Activated CD4-positive, alpha-beta memory T cell treated with anti-CD3 and anti-CD28 coated beads, Interleukin-2, amount 10 ng/mL, durations not matched to agents 7 days and 5 days (primary cell): ENCODE measurements at places on chromosomes 5 and 9. TPM values are rescaled to one million over a fixed set of nuclear protein-coding genes. Genes with fewer than 3 reads are reported as not detected.
A peak's percentile ranks its signal among the peaks of the same experiment; 100 is the strongest.

DNA sequence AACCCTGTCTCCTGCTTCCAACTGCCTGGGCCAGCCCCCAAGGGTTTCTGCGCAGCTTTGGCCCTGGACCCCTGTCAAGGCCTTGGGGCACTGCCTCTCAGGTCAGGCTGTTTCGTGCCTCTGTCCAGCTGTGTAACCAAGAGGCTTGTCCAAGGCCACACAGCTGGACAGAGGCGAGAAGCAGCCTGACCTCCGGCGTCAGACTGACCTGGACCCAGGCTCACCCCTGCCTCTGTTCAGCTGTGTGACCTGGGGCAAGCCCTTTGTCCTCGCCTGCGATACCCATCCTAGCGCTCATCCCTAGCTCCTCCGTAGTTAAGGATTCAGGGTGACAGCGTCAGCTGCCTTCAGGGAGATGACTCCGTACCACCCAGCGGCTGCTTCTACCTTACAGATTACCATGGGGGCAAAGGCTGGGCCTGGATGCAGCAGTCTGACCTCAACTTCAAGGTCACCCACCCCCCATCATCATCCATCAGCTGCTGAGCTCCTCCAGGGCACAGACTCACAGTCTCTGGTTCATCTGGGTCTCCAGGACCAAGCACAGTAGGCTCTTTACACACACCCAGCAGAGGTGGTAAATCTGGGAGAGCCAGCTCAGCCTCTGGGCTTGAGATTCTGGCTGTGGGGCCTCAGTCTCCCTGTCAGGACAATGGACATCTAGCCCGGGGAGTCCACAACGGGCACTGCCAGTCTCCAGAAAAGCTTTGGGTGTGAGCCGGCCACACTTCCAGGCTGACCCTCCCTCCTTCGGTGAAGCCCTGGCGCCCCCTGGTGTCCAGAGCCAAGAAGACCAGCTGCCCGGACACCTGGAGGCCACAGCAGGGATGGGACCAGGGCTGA, 7.9 kb downstream of the AK1 start:
- H3K4me1 ChIP-seq = peaks cover 17% of the 10 kb centered on the region
- H3K4me3 ChIP-seq = no peak overlapping the region
- H3K36me3 ChIP-seq = peaks cover 19% of the 10 kb centered on the region
- no peak overlapping the region for H3K27ac ChIP-seq
- H3K27me3 ChIP-seq = no peaks in the 10 kb centered on the region

GRCh38 chr9:1977026-1977425, 38.1 kb upstream of the SMARCA2 start:
- H3K4me3 ChIP-seq = no peak overlapping the region
- H3K27ac ChIP-seq = no peak overlapping the region
- no peaks in the 10 kb centered on the region for H3K36me3 ChIP-seq

DNA sequence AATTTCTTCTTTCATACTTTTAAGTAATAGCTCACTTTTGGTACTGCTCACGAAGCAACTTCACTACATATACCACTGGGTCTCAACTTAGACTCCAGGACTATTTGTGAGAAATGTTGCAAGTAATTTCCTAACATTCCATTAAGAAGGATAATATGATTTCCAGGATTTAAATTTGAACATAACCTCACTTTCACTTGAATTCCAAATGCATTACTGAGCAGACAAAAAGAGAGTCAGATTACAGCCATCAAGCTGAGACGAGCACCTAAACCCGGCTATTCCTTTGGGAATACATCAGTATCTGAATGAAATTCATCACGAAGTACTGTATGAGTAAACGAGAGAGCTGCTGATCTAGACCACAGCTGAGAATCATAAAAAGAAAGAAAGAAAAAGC, 47.3 kb downstream of the LIFR start:
- peaks cover 24% of the 10 kb centered on the region for H3K27me3 ChIP-seq
- no peak overlapping the region for H3K4me3 ChIP-seq
- no peaks in the 10 kb centered on the region for H3K4me1 ChIP-seq
- DNase-seq = no peak
- H3K36me3 ChIP-seq = no peaks in the 10 kb centered on the region

The PTGES gene
- not detected for total RNA-seq

GRCh38 chr5:4855036-4855435, 285.1 kb upstream of the ADAMTS16 start:
- no peaks in the 10 kb centered on the region for H3K27me3 ChIP-seq
- H3K36me3 ChIP-seq = no peaks in the 10 kb centered on the region
- no peak overlapping the region for H3K4me3 ChIP-seq
- no peak for DNase-seq

The DNAH5 gene
- not detected for total RNA-seq

GRCh38 chr9:124428751-124429529, 13.7 kb upstream of the PSMB7 start:
- no peaks in the 10 kb centered on the region for H3K36me3 ChIP-seq
- no peaks in the 10 kb centered on the region for H3K4me1 ChIP-seq
- no peak overlapping the region for H3K27ac ChIP-seq
- H3K4me3 ChIP-seq = no peak overlapping the region
- DNase-seq = no peak

The TTC23L gene
- total RNA-seq = not detected

The RMRP gene
- 9,885 TPM for total RNA-seq

DNA sequence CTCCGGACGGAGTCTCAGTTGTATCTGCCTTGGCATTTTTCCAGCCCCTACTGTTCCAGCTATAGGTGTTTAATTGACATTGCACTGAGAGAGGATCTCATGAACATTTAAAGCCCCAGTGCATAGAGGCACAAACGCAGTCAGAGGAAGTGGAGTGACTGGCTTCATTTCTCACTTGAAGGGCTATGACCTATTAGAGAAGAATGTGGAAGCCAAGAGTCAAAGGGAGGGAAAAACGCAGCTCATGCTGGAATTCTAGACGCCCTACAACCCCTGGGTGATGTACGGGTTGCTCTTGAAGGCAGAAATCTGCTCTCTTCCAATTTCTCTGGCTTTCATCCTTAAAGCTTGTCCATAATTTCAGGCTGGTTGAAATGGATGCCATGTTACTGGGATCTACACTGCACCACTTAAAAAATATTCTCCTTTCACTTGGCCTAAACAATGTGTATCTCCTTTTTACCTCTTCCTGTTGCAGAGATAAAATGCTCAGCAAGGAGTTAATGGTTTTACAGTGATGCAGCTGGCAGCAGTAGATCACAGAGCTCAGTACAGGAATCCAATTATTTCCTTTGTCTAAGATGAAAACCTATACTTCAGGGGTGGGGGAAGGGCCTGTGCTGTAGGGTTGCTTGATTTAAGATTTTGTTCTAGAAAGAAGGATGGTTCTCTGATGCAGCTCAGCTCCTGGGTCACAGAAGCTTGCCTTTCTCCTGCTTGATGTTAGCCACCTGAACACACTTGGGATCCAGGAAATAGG, 61.8 kb upstream of the MAMDC2 start:
- H3K4me3 ChIP-seq = no peak overlapping the region
- no peak for DNase-seq
- no peaks in the 10 kb centered on the region for H3K4me1 ChIP-seq
- no peaks in the 10 kb centered on the region for H3K36me3 ChIP-seq
- H3K27me3 ChIP-seq = no peaks in the 10 kb centered on the region

DNA sequence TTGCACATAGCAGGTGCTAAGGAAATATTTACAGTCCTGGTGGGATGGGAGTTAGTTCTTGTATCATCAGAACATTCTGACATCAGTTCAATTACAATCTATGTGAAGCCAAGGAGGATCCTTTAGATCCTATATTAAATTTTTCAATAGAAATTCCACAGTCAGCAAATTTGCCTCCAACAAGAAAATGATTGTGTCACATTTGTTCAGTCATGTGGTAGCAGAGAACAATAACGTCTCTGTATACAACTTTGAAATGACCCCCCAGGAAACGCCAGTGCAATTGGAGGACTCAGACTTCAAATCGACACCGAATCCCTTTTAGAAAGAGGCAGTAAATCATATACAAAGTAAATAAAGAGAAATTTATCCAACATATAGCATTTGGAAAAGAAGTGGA, 392.1 kb downstream of the DTWD2 start:
- DNase-seq = no peak
- H3K27ac ChIP-seq = no peak overlapping the region
- H3K36me3 ChIP-seq = no peaks in the 10 kb centered on the region
- H3K27me3 ChIP-seq = no peaks in the 10 kb centered on the region
- H3K4me3 ChIP-seq = no peak overlapping the region

- DNase-seq = no peak
- H3K27ac ChIP-seq = peak overlapping the region; percentile 5
- H3K27me3 ChIP-seq = no peaks in the 10 kb centered on the region
- peaks cover 34% of the 10 kb centered on the region for H3K36me3 ChIP-seq
Measured at GRCh38 chr9:250625-251024, 36.0 kb downstream of the DOCK8 start.

DNA sequence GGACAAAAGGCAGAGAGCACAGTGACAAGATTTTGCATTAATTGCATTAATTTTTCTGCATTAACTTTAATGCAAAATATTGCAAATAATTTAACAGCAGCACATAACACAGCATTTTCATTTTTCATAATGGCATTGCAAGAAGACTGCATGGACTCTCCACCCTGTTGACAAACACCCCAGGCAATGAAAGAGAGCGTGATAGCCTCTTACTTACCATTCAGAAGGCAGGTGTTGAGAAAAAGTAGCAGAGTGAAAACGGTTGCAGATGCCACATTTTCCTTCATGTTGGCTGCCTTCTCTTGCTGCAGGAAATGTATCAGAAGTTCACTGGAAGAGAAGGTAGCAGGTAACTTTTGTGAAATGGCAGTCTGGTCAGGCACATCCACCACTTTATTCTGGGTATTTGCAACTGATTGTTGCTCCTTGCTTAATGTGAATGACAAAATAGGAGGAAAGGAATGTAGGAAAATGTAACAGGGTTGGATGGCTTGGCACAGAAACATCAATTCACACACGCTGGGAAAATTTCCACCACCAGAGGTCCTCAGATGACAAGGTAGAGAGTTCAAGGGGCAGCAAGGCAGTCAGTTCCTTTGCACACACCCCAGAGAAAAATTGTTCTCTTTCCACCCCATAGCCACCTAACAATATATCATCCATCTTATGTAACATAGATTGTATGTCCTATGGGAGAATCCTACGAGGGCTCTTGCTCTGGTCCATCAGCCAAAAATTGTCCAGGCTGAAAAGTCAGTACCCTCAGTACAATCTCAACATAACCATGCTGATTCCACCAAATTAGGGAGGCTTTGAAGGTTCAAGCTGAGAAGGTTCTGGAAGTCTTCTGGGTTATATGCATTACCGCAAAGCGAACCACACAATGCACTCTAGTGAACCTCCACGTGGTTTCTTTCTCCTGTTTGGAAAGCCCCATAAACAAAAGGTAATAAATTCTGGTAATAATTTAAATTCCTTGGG, 41.9 kb upstream of the AGXT2 start:
- DNase-seq = peak; percentile 45
- no peak overlapping the region for H3K4me3 ChIP-seq
- no peaks in the 10 kb centered on the region for H3K36me3 ChIP-seq
- H3K4me1 ChIP-seq = no peaks in the 10 kb centered on the region
- no peak overlapping the region for H3K27ac ChIP-seq

GRCh38 chr9:92097997-92098482, 17.2 kb downstream of the SPTLC1 start:
- no peaks in the 10 kb centered on the region for H3K27me3 ChIP-seq
- peak overlapping the region; percentile 50 for H3K27ac ChIP-seq
- H3K4me1 ChIP-seq = peaks cover 58% of the 10 kb centered on the region
- peaks cover 52% of the 10 kb centered on the region for H3K36me3 ChIP-seq

The OR1L8 gene
- total RNA-seq = not detected

The ZNF454 gene
- not detected for total RNA-seq

The ALDH1A1 gene
- not detected for total RNA-seq

GRCh38 chr5:126445502-126446174, 22.4 kb downstream of the GRAMD2B start:
- peaks cover 10% of the 10 kb centered on the region for H3K36me3 ChIP-seq
- H3K27me3 ChIP-seq = no peaks in the 10 kb centered on the region
- peaks cover 68% of the 10 kb centered on the region for H3K4me1 ChIP-seq
- no peak overlapping the region for H3K4me3 ChIP-seq

GRCh38 chr5:95959051-95959887, 2.4 kb downstream of the ELL2 start:
- no peaks in the 10 kb centered on the region for H3K27me3 ChIP-seq
- peak overlapping the region; percentile 88 for H3K27ac ChIP-seq
- H3K4me3 ChIP-seq = peak overlapping the region; percentile 95
- peaks cover 78% of the 10 kb centered on the region for H3K4me1 ChIP-seq

The TCERG1 gene
- 77.0 TPM for total RNA-seq

GRCh38 chr9:125707472-125707804, 430 bp upstream of the MAPKAP1 start:
- H3K4me3 ChIP-seq = peak overlapping the region; percentile 86
- DNase-seq = no peak
- peaks cover 10% of the 10 kb centered on the region for H3K36me3 ChIP-seq

The CCDC152 gene
- total RNA-seq = 3.4 TPM

GRCh38 chr9:109454041-109454440, 44.1 kb downstream of the PTPN3 start:
- no peak for DNase-seq
- H3K27me3 ChIP-seq = peaks cover 37% of the 10 kb centered on the region
- H3K4me1 ChIP-seq = peaks cover 16% of the 10 kb centered on the region
- H3K27ac ChIP-seq = no peak overlapping the region

- peaks cover 14% of the 10 kb centered on the region for H3K4me1 ChIP-seq
- no peaks in the 10 kb centered on the region for H3K36me3 ChIP-seq
- H3K27ac ChIP-seq = no peak overlapping the region
Measured at GRCh38 chr5:58466939-58467338, 7.1 kb upstream of the PLK2 start.

The PCDHA10 gene
- not detected for total RNA-seq

DNA sequence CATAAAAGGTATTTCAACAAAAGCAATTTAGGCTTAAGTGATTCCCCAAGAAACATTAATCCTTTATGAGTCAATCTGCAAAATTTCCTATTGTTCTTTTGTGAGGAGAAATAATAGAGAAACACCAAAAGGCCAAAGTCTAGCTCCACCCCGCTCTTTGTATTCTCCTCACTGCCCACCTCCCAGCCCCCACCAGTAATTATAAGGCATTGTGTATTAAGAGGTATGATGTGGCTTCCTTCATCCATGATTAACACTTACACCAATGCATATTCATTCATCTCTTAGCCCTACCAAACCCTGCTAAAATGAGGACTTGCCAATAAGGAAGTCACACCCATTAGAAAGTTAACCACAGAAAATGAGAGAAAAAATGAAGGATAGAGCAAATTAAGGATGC, 105.3 kb upstream of the SPATA31D4 start:
- DNase-seq = no peak
- no peaks in the 10 kb centered on the region for H3K27me3 ChIP-seq
- no peak overlapping the region for H3K4me3 ChIP-seq
- no peaks in the 10 kb centered on the region for H3K4me1 ChIP-seq
- no peak overlapping the region for H3K27ac ChIP-seq

DNA sequence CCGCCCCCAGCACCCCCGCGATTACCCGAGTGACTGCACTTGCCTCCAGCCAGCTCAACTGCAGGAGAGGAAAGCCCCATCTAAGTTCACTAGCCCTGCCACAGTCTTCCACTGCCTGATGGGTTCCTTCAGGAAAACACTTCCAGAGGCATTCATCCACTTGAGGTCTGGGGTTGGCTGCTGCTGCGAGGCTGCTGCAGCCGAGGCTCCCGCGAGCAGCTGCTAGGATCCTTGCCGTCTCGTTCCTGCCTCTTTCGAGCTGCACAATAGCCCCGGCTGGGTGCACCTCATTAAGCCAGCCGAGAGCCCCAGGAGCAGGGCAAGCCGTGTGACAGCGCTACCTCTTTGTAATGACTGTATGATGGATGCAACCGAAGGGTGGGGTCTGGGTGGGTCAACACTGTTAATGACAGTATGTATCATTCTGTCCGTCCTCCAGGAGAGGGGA, 24.2 kb upstream of the ELAVL2 start:
- no peak overlapping the region for H3K27ac ChIP-seq
- no peak for DNase-seq
- no peak overlapping the region for H3K4me3 ChIP-seq
- H3K27me3 ChIP-seq = peaks cover 15% of the 10 kb centered on the region

The PCDHB11 gene
- total RNA-seq = not detected
